Kidney epithelial cell (primary cell): ENCODE measurements at places on chromosomes 12 and 14. TPM values are rescaled to one million over a fixed set of nuclear protein-coding genes. Genes with fewer than 3 reads are reported as not detected.

DNA sequence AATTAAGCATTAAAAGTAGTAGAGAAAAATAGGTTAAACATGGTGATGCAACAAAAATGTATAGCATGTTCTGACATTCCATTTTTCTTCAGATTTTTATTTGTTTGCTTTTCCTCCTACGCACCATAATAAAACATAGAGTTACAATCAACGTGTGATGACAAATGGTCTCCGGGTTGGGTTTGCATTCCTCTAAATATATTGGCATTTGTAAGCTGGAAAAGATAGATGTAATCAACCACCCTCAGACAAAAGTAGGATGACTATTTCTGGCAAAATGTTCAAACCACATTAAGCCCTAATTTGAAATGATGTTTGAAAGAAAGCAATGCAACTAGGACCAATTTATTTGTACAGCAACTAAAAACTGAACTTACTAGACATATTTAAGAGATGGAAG, 58.4 kb downstream of the SLC25A21 start:
- DNase-seq = no peak

HNF1A gene
- 0.25 and 0.89 TPM in 2 replicates for total RNA-seq

- DNase-seq = peak; percentile 21
Observed at GRCh38 chr14:64891839-64892375, 12.2 kb upstream of the SPTB start.

- no peak for DNase-seq
Observed at GRCh38 chr12:49891476-49891875, 12.2 kb downstream of the FAIM2 start.

SLC6A15 gene
- 14.9 and 15.9 TPM in 2 replicates for total RNA-seq

UNC79 gene
- total RNA-seq = 0.13 and 0.14 TPM in 2 replicates

- no peak for DNase-seq
Observed at GRCh38 chr12:51359851-51360250, 13.4 kb upstream of the CELA1 start.

DNA sequence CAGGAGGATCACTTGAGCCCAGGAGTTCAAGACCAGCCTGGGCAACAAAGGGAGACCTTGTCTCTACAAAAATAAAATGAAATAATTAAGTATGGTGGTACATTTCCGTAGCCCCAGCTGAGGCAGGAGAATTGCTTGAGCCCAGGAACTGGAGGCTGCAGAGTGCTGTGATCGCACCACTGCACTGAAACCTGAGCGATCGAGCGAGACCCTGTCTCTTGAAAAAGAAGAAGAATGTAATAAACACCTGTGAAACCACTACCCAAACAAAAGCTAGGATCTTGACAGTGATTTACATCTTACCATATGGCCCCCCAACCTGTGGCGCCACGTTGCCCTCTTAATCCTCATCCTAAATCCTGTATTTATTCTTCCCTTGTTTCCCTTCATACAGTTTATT, 5.7 kb upstream of the DTX1 start:
- no peak for DNase-seq

DNA sequence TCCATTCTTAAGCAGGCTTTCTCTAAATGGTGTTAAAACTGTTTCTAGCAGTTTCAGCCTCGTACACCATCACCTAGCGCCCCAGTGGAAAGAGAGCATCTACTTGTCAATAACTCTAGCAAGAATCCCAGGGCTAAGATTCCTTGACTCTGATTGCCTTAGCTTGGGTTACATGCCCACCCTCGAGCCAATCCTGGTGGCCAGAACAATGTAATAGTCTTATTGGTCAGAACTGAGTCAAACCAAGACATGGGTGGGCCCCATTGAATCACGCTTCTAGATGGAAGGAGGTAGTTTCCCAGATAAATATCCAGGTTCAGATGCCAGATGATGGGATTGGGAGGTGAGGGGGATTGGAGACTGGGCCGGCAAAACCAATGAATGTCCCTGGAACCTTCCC, 55.9 kb upstream of the MED13L start:
- DNase-seq = no peak

- DNase-seq = peak; percentile 32
Observed at GRCh38 chr12:113314121-113314529, 20.8 kb downstream of the SLC8B1 start.

DNA sequence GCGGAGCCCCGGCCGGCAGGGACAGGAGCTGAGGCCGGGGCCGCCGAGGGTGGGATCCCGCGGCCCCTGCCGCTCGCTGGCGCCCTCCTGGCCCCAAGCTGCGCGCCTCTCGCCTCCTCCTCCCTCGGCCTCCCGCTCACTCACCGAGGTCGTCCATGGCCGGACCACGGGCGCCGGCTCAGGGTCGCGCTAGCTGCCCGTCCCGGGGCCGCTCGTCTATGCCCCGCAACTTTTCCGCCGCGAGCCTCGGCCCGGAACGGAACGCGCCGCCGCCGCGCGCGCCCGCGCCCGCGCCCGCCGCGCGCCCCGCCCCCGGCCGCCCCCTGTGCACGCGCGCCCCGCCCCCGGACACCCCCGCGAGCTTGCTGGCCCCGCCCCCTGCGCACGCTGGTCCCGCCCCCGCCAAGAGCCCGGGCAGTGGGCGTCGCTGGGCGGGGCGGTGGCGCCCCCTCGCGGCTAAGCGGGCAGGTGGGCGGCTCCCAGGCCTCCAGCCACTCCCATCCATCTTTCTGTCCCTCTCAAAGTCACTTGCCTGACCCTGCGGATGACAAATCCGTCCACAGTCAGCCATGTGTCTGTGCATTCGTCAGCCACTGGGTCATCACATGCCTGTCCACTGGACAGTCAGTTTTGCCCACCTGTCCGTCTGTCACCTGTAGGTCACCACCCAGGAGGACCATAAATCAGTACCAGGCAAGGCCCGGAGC, at the start of gene PXN:
TSS of gene PXN (minus strand) at position 258 of the 707 bp plus-strand sequence. CDS start at position 157, 101 bp downstream.
- no peak for DNase-seq

ANP32D gene
- not detected in 2 replicates for total RNA-seq

ADAMTS20 gene
- total RNA-seq = 0.33 TPM in 1 of 2 replicates, not detected in the other
